Activated CD8-positive, alpha-beta T cell treated with anti-CD3 and anti-CD28 coated beads, Interleukin-2, amount 10 ng/mL, durations not matched to agents 7 days and 5 days (primary cell): ENCODE measurements at places on chromosomes 13 and 19. TPM values are rescaled to one million over a fixed set of nuclear protein-coding genes. Genes with fewer than 3 reads are reported as not detected.

GRCh38 chr13:109840201-109840892 lies 54.0 kb upstream of the IRS2 start:
- DNase-seq: no peak

The KANK3 gene
- total RNA-seq: 3.4 TPM

The NLRP4 gene
- not detected for total RNA-seq

GRCh38 chr19:57321751-57322150 lies 1.5 kb downstream of the ZNF543 start:
- DNase-seq: no peak

DNA sequence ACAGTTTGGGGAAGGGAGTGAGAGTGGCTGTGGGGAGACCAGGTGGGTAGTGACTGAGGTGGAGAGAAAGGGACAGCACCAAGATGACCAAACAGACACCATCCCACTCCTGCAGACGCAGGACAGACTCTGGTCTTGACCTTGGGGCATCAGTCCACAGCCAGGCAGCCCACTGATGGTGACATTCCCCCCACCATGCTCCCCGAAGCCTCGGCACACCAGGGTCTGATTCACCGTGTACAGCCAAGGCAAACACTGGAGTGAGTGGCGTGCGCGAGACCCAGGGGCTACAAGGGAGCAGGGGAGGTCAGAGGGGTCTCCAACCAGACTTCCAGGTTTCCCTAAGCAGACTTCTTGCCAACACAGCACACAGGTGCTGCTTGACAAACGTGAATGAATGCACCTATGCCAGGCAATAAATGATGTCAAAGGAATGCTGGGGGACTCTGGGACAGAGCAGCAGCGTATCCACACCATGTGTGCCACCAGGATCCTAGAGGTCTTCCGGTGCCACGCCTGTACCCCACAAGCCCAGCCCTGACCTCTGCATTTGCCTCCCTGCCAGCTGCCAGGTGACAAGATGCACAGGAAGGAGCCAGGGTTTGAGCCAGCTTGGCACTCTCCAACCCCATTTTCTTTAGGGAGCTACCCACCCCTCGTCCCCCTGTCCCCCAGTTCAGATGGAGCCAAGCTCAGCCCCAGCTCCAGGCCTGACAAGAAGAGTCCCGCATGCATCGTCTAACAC lies 18.5 kb downstream of the RANBP3 start:
- no peak for DNase-seq

GRCh38 chr13:36414461-36414860 lies 17.8 kb upstream of the CCNA1 start:
- DNase-seq: no peak

DNA sequence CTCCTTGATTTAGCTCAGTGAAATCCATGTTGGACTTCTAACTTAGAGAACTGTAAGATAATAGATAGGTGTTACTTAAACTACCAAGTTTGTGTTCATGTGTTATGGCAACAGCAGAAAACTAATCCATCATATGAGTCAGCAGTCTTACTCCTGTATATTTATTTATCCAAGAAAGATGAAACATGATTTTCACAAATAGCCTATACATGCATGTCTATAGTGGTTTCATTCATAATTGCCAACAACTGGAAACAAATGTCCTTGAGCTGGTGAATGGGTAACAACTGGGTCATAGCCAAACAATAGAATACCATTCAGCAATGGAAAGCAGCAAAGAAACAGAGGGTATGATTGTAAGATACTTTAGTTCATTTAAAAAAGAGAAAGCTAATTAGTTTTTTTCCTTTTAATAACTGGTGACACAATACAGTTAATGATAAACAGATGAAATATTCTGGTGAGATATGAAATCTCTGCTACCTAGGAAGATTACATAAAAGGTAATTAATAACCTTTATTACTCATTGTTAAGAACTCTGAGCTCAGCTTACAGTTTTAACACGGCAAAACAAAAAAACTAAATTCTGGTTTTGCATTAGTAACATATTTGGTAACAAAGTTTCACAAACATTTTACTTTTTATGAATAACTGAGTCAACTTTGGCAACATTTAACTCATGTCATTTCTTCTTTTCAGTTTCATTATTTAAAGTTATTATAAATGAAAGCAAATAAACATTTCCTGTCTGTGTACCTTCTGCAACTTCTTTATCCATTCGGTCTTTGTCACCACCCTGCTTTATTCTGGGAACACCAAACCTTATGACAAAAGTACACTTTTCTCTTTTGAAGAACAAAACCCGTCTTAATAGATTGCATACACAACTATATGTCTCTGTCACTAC lies 181.3 kb downstream of the LIG4 start:
- no peak for DNase-seq

DNA sequence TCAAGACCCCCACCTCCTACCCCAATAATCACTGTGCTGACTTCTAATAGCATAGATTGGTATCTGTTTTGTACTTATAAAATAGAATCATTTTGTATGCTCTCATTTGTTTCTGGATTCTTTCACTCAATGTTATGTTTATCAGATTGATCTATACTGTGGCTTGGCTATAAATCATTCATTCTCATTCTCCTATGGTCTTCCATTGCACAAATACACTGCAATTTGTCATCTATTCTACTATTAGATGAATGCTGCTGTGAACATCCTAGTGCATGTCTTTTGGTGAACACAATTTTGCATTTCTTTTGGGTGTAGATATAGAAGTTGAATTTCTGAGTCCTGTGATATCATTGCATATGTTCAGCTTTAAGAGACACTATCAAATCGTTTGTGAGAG lies 94.8 kb upstream of the AKAP11 start:
- no peak for DNase-seq

The NOVA2 gene
- not detected for total RNA-seq

GRCh38 chr13:25380082-25380481 lies 8.3 kb downstream of the ATP8A2 start:
- DNase-seq: no peak

GRCh38 chr13:98480915-98481877 lies 95.7 kb downstream of the STK24 start:
- DNase-seq: no peak

DNA sequence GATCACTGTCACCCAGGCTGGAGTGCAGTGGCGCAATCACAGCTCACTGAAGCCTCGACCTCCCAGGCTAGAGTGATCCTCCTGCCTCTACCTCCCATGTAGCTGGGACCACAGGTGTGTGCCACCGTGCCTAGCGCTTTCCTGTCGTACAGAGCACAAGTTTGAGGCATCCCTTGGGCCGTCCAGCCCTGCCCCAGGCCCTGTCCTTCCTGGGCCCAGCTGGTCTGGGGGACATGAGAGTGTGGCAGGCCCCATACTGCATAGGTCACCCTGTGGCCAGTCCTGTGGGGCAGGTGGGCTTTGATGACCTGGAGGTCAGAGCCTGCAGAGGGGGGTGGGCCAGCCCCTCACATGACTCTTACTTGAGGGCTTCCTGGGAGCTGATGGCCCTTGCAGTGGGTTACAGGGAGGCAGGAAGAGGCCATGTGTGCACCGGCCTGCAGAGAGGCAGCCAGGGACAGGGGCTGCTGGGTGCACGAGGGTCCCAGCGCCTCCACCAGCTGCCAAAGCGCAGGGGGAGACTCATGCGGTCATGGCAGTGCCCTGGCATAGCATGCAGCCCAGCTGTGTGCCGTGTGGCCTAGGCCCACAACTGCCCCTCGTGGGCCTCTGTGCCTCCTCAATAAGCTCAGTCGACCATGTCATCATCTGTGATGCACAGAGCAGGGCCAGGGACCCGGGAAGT lies 61.4 kb downstream of the KDM4B start:
- no peak for DNase-seq

DNA sequence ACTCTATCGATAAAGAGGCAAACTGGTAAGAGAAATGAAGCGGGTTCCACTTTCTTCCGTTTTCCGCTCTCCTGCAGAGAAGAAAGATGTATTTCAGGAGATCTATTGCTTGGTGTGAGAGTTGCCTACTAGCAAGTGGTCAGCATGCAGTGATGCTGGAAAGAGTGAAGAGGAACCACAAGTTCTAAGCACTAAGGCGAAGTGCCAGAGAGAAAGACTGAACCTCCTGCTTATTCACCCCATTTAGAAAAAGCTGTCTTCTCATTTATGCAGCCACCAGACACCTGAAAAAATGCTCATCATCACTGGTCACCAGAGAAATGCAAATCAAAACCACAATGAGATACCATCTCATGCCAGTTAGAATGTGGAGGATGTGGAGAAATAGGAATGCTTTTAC lies 78.7 kb upstream of the GPC6 start:
- DNase-seq: no peak

The TNFSF9 gene
- 1.7 TPM for total RNA-seq

The CYP4F12 gene
- not detected for total RNA-seq

GRCh38 chr19:56218961-56219360 lies 16.9 kb downstream of the ZSCAN5C start:
- DNase-seq: no peak

The RGS9BP gene
- total RNA-seq: 0.37 TPM

- DNase-seq: no peak
Observed at GRCh38 chr19:55189403-55189835, 9.3 kb upstream of the SYT5 start.

The METTL21C gene
- total RNA-seq: not detected

The GFY gene
- total RNA-seq: not detected

The PDX1 gene
- total RNA-seq: not detected

DNA sequence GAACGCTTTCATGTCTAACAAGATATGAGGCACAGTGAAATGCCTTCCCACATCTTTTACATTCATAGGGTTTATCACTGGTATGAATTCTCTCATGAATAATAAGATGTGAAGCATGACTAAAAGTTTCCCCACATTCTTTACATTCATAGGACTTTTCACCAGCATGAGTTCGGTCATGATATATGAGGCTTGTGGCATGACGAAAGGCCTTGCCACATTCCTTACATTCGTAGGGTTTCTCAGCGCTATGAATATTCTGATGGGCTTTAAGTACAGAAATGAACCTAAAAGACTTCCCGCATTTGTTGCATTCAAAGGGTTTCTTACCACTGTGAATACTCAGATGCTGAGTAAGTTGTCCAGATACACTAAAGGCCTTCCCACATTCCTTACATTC lies 21.3 kb downstream of the ZNF607 start:
- DNase-seq: no peak

The SH2D3A gene
- total RNA-seq: 28.5 TPM

DNA sequence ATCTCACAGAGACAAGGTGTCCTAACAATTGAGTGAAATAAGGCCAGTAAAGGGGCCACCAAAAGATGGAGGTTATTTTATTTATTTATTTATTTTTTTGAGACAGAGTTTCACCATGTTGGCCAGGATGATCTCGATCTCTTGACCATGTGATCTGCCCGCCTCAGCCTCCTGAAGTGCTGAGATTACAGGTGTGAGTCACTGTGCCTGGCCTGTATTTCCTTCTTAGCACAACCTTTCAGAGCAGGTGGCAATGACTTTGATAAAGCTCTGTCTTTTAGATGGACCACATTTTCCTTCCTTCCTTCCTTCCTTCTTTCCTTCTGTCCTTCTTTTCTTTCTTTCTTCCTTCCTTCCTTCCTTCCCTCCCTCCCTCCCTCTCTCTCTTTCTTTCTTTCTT lies 11.0 kb upstream of the DOCK6 start:
- DNase-seq: no peak

GRCh38 chr19:55591555-55591954 lies 7.8 kb downstream of the FIZ1 start:
- no peak for DNase-seq

The ELAVL1 gene
- total RNA-seq: 128 TPM

GRCh38 chr13:20993211-20993610 lies 68.2 kb downstream of the LATS2 start:
- no peak for DNase-seq

The TJP3 gene
- total RNA-seq: 1.3 TPM

- no peak for DNase-seq
Observed at GRCh38 chr13:29953542-29953941, 103.1 kb upstream of the UBL3 start.

- DNase-seq: no peak
Observed at GRCh38 chr19:39014037-39014436, 18.3 kb downstream of the FBXO27 start.

The FPR3 gene
- total RNA-seq: not detected

The SERP2 gene
- 0.31 TPM for total RNA-seq

DNA sequence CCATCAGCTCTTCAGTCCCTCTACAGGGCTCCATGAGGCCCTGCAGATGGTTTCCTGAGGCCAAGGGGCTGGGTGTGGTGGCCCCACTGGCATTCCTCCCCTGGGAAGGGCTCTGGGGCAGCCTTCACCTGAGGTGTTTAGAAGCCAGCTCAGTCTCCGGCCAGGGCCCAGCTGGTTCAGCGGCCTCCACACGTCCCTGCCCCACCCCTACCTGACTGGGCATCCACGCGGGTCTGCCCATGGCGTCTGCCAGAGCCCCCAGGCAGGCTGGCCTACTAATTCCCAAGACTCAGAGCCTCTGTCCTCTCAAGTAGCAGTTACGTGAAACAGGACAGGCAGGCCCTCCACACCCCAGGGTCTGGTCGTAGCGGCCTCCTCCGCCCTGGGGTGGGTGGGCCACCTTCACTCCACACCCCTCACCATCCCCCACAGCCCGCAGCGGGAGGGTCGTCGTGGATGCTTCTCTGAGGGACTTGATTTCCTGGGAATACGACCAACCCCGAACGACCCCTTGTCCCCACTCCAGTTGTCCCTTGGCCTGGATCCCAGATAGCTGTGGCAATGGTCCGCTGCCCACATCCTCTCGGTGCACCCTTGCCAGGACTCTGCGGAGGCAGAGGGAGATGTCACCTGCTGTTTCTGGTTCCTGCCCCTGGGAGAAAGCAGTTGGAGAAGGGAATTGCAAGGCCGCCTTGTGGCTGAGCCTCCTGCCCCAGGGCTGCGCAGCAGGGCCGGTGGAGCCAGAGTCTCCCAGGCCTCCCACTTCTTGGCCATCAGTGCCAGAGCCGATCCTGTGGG lies 24.3 kb downstream of the CAPN12 start:
- no peak for DNase-seq

GRCh38 chr13:33441015-33441414 lies 155.5 kb upstream of the STARD13 start:
- DNase-seq: no peak

DNA sequence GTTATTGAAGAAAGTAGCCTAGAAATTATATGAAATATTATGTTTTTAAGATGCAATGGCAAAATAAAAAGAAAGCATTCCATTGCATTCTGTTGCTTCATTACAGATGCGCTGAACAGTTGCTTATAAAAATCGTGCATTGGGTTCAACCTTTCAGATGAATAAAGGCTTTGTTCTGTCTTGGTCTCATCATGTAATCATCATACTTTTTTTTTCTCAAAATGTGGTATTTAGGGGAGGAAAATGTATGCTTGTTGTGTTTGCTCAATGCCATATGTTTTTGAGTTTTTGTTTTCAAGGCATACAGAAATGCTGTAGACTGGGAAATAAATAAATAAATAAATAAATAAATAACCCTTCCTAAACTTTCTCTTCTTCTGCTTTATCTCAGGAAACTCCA lies 1.1 kb upstream of the MBNL2 start:
- DNase-seq: no peak

The KLK10 gene
- total RNA-seq: not detected

DNA sequence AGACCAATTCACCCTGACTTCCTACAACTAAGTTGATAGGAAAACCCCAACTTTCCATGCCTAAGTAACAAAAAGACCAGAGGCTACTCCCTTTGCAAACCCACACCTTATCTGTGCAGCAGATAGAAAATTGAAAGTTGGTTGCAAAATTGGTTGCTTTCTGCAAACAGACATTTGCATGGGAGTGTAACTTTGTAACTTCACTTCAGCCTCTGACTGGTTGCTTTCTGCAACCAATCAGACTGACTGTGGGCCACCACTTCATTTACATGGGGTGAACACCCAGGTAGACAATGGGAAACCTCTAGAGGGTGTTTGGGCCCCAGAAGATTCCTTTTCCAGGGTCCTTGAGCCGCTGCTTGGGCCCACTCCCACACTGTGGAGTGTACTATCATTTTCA lies 9.8 kb downstream of the TEX30 start:
- DNase-seq: no peak

GRCh38 chr19:49188626-49189200 lies 31.1 kb downstream of the TRPM4 start:
- DNase-seq: no peak
